ENCODE measurements at places on chromosomes 1 and 21. TPM values are rescaled to one million over a fixed set of nuclear protein-coding genes. Genes with fewer than 3 reads are reported as not detected.

The GJA9 gene
- total RNA-seq: not detected

The SMCP gene
- total RNA-seq: not detected

The VASH2 gene
- 0.33 TPM for total RNA-seq

The KAZN gene
- 56.4 TPM for total RNA-seq

The ADAM30 gene
- not detected for total RNA-seq

The SPRR2F gene
- total RNA-seq: 33.1 TPM

The MSH4 gene
- total RNA-seq: 0.87 TPM

The KCNK1 gene
- total RNA-seq: 6.4 TPM

The DNASE2B gene
- total RNA-seq: not detected

The DDX20 gene
- 10.6 TPM for total RNA-seq

The SERTAD4 gene
- total RNA-seq: 4.2 TPM

The HPDL gene
- total RNA-seq: 1.2 TPM

The TMOD4 gene
- 0.42 TPM for total RNA-seq

The VPS26C gene
- 32.0 TPM for total RNA-seq

The F5 gene
- total RNA-seq: not detected

The KRTAP13-1 gene
- not detected for total RNA-seq

The RPL5 gene
- total RNA-seq: 2,667 TPM

The HPCA gene
- 0.60 TPM for total RNA-seq

The TM2D1 gene
- total RNA-seq: 35.6 TPM

The CFHR4 gene
- not detected for total RNA-seq

The TTLL7 gene
- 2.2 TPM for total RNA-seq

The C1orf167 gene
- 0.48 TPM for total RNA-seq

The DNM3 gene
- 4.4 TPM for total RNA-seq

The PLA2G5 gene
- 119 TPM for total RNA-seq

The ZNF678 gene
- 8.2 TPM for total RNA-seq

The GCSAML gene
- 0.35 TPM for total RNA-seq

The OR10J1 gene
- not detected for total RNA-seq

The RBM11 gene
- 6.9 TPM for total RNA-seq

The RAB3B gene
- 8.2 TPM for total RNA-seq
